ENCODE measurements at places on chromosomes 12 and 14.

DNA sequence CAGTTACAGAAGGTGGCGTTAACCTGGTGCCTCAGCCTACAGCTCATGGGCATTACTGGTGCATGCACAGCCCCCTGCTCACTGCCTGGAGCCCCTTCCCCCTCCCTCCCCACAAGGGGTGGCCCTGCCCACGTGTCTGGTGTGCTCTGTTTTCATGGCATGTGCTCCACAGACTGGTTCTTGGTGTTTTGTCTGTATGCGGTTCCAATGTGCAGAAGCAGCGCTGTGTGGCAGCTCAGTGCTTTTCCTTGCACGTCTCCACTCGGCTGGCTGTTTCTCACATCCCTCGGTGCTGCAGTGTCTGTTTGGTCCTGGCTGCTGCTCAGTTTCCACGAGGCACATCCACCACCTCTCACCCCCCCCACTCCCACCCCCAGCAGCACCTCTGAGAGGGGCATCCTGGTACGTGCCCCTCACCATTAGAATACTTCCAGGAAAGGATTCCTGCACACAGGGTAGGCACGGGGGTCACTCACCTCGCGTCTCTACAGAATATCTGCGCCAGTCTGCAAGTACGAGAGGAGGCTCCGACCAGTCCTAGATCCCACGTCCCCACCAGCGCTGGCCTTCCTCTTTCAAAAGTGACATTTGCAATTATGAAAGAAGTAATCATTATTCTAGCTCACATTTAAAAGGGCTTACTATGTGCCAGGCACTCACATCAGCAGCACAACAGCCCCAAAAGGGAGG is 27.1 kb downstream of the DIO3 start:
- no peak for DNase-seq

- DNase-seq, result no peak
Observed at GRCh38 chr14:93712079-93712837, 76.0 kb downstream of the PRIMA1 start.

DNA sequence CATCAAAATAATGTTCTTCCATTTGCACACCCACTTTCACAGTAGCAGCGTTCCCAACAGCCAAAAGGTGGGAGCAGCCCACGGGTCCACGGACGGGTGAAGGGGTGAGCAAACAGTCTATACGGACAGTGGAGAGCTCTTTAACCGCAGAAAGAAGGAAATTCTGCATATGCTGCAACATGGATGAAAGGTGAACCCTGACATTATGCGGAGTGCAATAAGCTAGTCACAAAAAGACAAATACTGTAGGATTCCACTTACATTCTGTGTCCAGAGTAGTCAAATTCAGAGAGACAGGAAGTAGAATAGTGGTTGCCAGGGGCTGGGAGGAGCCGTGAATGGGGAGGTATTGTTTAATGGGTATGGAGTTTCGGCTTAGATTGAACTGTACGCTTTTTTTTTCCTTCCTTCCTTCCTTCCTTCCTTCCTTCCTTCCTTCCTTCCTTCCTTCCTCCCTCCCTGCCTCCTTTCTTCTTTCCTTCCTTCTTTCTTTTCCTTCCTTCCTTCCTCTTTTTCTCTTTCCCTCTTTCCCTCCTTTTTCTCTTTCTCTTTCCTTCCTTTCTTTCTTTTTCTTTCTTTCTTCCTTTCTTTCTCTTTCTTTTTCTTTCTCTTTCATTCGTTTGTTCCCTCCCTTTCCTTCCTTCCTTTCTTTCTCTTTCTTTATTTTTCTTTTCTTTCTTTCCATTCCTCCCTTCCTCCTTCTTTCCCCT is 15.8 kb upstream of the ANKRD9 start:
- peak; percentile 69 for DNase-seq

GRCh38 chr14:62081951-62082350 is 319.7 kb downstream of the SNAPC1 start:
- no peak for DNase-seq

- DNase-seq, result no peak
Observed at GRCh38 chr14:74144789-74145188, 60.0 kb downstream of the LIN52 start.

- no peak for DNase-seq
Observed at GRCh38 chr12:58530742-58531062, 389.6 kb downstream of the LRIG3 start.

DNA sequence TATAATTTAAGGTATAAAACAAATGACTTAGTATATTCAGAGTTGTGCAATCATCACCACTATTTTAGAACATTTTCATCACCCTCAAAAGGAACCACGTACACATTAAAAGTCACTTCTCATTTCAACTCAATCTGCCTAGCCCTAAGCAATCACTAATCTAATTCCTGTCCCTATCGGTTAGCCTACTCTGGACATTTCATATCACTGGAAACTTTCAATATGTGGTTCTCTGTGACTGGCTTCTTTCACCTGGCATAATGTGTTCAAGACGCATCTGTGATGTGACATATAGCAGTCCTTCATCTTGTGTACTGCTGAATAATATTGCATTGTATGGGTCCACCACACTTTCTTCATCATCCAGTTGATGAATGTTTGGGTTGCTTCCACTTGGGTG is 15.4 kb upstream of the PIWIL1 start:
- no peak for DNase-seq

DNA sequence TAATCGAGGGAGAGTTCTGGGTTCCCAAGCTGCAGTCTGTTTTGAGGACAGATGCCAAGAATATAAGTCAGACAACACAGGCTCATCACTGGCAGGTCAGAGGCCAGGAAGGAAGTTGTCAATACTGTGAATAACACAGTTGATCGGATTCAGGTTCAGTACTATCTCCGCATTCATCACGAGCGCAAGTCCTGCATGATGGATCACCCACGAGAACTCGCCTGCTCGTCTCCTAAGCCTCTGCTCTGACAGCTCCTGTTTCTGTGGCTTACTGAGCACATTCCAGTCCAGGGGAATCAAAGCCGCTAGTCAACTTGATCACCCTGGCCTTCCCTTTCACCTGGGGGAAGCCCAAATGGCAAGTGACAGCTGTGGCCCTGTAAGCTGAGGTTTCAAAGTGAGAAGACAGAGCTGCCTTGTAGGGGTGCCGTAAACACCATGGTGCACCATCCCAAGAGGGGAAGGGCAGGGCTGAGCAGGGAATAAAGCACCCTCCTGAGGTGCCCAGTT is 60.1 kb upstream of the DICER1 start:
- peak; percentile 61 for DNase-seq

DNA sequence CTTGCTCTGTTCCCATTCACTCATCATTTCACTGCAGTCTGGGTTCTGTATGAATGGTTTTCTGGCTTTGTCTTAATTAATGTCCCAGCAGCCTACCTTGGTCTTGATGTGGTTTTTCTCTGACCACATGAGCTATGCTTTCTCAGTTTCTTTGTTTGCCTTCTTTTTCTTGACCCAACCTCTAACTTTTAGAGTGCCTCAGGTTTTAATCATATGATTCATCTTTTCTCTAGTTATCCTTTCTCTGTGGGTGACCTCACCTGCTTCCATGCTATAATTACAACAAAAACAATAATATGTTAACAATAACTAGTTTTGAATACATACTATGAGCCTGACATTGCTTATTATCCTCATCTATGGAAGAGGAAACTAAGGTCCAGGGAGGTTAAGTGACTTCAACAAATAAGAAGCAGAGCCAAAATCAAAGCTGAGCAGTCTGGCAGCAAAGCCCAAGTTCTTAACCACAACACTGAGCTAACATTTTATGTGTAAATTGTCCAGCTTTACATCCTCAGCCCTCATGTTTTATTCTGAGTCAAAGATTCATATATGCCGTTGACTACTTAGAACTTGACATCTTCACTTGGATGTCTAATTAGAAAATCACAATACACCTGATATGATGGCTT is 4.7 kb upstream of the EPYC start:
- no peak for DNase-seq

GRCh38 chr12:77932216-77932615 is 101.5 kb downstream of the NAV3 start:
- DNase-seq, result no peak

GRCh38 chr14:103127861-103128598 is 4.8 kb downstream of the TNFAIP2 start:
- no peak for DNase-seq

GRCh38 chr14:59275668-59276067 is 87.2 kb downstream of the DAAM1 start:
- peak; percentile 64 for DNase-seq

DNA sequence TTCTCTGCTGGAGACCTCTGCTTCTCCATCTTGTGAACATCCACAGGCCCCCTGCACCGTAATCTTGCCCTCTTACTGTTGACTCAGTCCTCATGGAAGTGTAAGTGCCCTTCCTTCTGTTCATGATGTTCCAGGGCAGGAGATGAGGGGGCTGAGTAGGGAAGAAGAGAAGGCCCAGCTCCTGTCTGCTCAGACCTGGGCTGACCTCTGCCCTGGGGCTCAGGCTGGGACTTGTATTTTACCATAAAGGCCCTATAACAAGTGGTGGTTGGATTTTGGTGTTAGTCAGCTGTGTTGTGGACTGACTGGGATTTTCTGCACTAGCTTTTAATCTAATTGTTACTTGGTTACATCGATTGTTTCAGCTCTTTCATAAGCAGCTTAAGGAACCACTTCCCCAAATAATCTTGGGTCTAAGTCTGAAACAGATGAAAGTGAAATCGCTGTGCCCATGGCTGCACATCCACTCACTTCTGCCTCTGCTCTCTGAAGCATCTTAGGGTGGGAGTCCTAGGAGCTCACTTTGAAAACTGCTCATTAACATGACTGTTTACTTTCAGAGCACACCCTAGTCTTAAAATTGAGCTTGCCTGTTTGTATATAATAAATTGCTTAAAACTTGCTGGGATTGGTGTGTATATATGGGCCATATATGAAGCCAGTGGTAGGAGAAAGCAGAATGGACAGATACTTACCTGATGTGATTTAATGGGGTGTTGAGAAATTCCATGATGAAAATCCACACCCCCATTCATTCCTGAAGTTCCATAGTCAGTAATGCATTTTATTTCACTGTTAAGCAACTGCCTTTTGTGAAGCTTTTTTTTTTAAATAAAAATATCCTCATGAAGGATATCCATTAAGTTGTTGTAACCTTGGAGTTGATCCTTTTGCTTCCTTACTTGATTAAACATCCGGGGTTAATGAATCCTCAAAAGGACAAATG is 17.7 kb downstream of the C12orf71 start:
- no peak for DNase-seq

- no peak for DNase-seq
Observed at GRCh38 chr14:37428954-37429353, 166.1 kb downstream of the FOXA1 start.

DNA sequence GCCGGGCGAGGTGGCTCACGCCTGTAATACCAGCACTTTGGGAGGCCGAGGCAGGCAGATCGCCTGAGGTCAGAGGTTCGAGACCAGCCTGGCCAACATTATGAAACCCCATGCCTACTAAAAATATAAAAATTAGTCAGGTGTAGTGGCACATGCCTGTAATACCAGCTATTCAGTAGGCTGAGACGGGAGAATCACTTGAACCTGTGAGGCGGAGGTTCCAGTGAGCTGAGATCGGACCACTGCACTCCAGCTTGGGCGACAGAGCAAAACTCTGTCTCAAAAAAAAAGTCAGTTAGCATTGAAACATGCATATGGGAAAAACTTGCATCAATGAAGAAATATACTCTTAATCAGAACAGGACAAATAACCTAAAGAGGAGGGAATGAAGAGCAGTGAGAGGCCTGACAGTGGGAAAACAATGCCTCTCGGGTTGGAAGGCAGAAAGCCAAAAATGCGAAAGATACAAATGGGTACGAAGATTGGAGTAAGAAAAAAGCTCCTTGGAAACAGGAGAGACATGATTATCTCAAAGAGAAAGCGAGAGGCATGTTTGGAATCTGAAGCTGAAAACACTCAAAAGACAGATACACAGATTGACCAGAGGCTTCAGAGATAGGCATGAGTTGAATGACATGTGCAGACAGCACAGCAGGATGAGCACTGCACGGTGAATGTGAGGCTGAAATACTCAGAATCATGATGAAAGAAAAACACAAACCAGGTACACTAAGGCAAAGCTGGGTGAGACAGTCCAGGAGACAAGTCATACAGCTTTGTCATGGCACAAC is 30.6 kb downstream of the RESF1 start:
- no peak for DNase-seq
